Mesendoderm (in vitro differentiated cells): ENCODE measurements at places on chromosomes 11 and 22.

- peak; percentile 56 for DNase-seq
Observed at GRCh38 chr11:10908215-10908951, 50.5 kb upstream of the ZBED5 start.

DNA sequence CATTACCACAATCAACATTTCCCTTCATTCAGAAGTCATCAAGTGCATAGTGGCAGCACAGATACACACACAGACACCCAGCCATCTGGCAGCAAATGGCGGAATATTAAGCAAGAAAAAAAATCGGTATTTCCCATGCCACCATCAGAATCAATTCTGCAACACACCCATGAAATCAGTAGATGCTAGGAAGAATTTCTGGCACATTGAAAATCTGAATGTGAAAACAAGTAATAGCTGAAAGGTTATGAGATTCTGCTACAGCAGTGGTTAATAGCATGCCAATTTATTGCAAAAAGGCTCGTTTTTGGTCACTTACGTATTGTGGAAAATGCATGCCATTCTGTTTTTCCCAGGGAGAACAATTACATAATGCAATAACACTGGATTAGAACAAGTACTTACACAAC, 91.1 kb downstream of the PICALM start:
- no peak for DNase-seq

- DNase-seq: no peak
Observed at GRCh38 chr11:128725630-128726319, 31.9 kb downstream of the FLI1 start.

DNA sequence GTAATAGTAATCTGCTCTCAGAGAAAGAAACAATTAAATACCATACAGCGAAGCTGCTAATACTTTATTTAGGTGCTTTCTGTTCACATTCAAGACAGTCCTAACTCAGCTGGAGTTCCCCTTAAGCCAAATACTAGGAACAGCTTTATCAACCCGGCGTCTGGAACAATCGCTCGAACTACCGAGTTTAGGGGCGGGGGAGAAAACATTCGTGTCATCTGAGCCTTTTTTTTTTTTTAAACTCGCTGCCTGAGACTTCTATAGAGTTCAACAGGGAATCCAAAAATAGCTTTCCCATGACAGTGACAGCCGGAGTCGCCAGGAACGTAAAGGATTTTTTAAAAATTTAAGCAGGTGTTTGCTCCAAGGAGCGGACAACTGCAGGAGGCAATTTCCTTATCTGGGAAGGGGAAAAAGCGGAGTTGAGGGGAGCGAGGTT, 852 bp downstream of the TRAF6 start:
- DNase-seq: peak; percentile 61

DNA sequence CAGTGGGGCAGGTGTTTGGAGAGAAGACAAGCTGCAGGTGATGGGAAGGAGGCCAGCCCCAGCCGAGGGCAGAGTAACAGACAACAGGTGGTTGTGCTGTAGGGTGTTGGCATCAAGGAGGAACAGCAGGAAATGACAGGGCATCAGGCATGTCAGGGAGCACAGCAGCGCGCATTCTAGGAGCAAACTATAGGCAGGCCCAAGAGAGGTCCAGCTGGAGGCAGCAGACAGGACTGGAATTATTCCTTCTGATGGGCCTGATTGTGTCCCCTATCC, 13.6 kb downstream of the ADM start:
- no peak for DNase-seq

DNA sequence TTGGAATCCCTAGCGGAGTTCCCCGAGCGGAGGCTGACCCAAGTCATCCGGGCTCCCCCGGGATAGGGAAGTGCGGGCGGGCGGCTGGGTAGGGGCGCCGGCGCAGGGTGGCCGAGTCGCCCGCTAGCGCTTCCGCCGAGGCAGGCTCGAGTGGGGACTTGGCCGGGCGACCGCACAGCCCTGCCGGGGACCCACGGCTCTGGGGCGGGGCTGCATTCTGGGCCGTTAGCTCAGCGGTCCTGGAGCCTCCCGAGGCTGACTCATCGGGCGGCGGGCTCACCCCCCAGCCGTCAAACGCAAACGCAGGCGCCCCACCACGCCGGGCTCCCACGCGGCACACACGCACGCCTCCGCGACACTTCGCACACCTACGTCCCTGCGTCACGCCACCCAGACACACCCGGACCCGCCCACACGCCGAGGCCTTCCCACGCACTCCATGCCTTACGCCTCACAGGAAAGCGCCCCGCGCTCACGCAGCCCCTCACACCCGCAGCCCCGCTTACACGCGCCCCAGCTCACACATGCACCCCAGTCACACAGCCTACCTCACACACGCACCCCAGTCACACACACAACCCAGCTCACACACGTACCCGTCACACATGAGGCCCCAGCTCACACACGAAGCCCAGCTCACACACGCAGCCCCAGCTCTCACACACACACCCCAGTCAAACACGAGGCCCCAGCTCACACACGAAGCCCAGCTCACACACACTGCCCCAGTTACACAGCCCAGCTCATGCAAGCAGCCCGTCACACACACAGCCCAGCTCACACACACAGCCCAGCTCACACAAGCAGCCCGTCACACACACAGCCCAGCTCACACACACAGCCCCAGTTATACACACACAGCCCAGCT, 1.2 kb downstream of the PHLDB1 start:
- DNase-seq: peak; percentile 17

DNA sequence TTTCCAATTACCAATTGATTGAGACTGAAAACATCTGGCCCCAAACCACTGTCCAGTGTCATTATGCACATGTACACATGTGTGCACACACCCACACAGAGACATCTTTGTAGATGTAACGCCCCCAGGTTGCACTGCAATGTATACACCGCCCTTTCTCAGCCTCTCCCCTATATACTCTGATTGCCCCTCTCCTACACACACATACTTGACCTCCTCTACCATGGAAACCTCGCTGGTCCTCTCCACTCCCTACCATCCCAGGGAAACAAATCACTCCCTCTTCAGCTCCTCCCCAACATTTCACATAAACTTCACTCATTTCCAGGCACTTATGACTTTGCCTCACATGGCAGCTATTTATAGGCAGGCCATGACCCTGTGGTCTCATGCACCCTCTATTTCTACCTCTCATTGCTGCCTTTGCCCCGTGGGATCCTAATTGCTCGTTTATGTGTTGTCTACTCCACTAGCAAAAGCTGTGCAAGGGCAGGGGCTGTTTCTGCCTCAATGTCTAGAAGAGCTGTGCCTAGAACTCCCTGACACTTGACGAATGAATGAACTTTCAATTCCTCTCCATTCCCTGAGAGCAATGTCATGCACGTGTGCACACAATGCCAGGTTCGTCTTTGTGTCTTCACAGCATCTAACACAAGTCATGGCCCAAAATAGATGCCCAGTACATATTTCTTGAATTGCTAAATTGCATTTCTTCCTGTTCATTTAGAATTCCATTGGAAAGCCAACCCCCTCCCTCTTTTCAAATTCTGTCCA, 10.0 kb upstream of the TMA7B start:
- DNase-seq: no peak

GRCh38 chr22:23695571-23696325, 4.9 kb downstream of the RGL4 start:
- no peak for DNase-seq

DNA sequence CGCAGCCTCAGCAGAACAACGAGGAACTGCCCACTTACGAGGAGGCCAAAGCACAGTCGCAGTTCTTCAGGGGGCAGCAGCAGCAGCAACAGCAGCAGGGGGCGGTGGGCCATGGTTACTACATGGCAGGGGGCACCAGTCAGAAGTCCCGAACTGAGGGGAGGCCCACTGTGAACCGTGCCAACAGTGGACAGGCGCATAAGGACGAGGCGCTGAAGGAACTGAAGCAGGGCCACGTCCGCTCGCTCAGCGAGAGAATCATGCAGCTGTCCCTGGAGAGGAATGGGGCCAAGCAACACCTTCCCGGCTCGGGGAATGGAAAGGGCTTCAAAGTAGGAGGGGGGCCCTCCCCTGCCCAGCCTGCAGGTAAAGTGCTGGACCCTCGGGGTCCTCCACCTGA, 31.6 kb downstream of the AMOTL1 start:
- no peak for DNase-seq

DNA sequence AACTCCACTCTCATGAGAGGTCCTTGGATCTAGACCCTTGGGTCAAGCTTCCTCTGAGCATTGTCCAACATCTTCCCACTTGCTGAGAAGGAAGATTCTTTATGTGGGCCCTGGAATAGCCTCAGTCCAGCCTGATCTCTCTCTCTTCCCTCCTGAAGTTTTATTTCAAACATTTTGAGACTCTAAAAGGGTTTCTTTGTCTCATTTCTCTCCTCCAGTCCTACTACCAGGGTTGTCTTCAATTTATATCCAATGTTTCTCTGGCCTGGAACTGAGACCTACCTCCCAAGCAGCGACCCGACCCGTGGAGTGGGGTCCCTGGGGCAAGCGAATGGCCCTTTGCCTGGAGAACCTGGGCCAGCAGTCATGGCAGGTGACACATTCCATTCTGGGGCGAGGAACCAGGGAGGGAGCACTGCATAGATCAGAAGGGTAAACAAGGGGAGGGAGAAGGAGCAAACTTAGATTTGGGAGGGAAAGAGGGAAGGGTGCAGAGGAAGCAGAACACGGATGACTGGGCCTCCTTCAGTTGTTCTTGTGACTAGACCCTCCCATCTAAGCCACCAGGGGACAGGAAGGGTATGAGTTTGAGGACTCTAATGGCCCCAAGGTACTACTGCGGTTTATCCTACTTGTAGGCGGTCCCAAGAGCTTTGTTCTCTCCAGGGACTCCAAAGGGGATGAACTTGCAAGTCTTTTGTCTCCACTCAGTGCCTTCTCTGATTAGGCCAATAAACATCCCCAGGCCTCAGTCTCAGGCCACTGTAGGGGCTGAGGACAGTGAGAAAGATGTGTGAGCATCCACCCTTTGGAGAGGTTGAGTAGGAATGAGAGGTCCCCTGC, 14.2 kb upstream of the PRAME start:
- peak; percentile 49 for DNase-seq

DNA sequence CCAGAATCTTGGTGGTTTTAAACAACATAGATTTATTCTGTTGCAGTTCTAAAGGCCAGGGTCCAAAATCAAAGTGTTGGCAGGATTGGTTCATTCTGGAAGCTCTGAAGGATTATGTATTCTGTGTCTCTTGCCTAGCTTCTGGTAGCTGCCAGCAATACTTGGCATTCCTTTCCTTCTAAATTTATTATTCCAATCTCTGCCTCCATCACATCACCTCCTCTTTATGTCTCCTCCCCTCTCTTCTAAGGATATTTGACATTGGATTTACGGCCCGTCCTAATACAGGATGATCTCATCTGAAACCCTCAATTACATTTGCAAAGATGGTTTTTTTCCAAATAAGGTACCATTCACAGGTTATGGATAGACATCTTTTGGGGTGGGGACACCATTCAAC, 186.5 kb downstream of the SBF2 start:
- no peak for DNase-seq

- DNase-seq: peak; percentile 71
Observed at GRCh38 chr11:62245271-62245753, 3.3 kb downstream of the SCGB1D2 start.

DNA sequence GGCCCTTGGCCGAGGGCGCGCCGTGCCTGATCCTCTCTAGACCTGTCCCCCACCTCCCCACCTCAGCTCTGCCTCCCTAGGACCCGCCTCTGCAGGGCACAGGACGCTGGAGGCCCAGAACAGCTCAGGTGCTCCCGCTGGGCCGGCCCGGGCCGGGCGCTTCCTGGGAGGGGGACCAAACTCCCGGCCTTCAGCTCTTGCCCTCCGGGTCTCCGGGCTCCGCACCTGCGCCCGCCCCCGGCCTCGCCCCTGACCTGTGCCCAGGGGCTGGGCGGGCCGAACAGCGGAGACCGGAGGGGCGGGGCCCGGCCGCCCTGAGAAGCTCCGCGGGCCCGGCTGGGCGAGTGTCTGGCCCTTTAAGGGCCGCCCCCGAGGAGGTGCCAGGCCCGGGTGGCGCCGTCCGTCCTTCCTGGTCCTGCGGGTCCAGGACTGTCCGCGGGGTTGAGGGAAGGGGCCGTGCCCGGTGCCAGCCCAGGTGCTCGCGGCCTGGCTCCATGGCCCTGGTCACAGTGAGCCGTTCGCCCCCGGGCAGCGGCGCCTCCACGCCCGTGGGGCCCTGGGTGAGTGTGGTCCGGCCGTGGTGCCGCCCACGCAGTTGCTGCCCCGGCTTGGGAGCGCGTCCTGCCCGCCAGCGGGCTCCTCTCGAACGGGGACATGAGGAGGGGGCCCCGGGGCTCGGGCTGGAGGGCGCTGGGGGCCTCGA, at the start of gene SSH3:
SSH3 (plus strand) TSS at position 399 of the 703 bp plus-strand sequence; CDS start at position 495, 96 bp downstream.
- DNase-seq: peak; percentile 87

GRCh38 chr22:20106205-20106848, 9.6 kb upstream of the RANBP1 start:
- DNase-seq: no peak

DNA sequence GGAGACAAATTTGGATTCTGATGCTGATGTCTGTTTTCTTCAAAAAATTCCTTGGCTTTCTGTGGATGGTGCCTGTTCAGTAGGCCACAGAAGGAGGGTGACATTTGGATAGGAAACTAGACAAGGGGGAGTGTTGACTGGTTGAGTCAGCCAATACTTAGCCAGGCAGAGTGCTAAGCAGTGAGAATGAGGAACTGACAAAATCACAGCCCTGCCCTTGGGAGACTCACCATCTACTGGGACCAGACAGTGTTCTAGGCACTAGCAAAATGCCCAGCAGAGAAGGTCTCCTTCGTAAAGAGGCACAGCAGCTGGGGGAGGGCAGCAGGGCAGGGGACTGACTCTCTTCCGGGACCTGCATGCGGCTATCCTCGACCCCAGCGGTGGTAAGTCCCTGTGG, 190.2 kb downstream of the DSCAML1 start:
- DNase-seq: no peak
